ENCODE measurements at places on chromosomes 3 and 15.

DNA sequence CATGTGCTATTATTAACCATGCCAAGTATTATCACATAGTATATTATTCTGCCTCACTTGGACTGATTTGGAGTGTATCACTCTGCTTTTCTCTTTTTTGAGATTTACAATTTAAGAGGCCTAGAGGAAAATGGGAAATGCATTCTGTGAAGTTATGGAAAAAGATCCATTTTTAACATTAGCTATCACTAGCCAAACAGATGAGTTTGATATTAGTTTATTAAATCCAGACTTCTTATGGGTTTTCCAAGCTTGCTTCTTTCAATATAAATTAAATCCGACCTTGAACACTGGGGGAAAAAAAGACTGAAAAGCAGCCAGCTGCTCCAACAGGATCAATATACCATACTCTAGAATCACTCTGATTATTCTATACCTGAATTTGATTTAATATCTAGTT lies 30.1 kb upstream of the PLOD2 start:
- DNase-seq = no peak

DNA sequence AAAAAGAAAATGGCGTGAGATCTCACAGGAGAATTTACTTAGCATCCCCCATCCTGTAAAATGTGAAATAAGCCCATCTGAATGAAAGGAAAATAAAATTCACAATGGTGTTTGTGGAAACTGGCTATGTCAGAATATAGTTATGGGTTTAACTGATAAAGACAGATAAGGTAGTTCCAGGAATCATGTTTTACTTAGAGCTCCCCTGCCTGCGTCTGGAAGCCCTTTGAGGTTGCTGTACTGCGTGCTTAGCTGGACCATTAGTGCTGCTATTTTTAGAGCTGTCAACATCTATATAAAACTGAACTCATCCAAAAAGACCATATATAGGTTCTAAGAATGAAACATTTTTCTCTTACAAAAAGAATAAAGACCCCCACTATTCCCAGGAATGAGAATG lies 130.8 kb downstream of the LSAMP start:
- DNase-seq = no peak

GRCh38 chr15:33915571-33916407 lies 52.5 kb upstream of the CHRM5 start:
- DNase-seq = peak; percentile 43

GRCh38 chr15:79099692-79100091 lies 9.1 kb upstream of the RASGRF1 start:
- DNase-seq = no peak

GRCh38 chr3:10234526-10235230 lies 13.6 kb upstream of the TATDN2 start:
- no peak for DNase-seq

DNA sequence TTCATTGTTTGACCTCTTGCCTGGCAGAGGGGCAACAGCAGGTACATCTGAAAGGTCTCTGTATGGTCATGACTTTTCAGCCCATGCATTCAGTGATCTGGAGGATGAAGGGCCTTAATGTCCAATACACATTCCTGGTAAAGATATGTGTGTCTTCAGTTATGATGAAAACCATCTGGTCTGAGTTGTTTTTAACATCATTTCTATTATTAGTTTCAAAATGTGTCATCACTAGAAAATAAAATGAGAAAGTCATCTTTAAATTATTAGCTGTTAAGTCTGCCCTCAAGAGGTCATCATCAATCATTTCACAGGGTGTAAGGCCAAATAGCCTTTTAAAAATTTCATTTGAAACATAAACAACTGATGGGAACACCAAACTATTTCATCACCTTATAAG lies 92.1 kb upstream of the PLSCR4 start:
- DNase-seq = no peak

- DNase-seq = peak; percentile 21
These were observed 14.1 kb downstream of the XXYLT1 start for GRCh38 chr3:195256639-195257453.

GRCh38 chr3:56829533-56829932 lies 27.8 kb upstream of the ARHGEF3 start:
- no peak for DNase-seq

- peak; percentile 46 for DNase-seq
These were observed 15.1 kb downstream of the LINGO1 start for GRCh38 chr15:77617476-77618230.

DNA sequence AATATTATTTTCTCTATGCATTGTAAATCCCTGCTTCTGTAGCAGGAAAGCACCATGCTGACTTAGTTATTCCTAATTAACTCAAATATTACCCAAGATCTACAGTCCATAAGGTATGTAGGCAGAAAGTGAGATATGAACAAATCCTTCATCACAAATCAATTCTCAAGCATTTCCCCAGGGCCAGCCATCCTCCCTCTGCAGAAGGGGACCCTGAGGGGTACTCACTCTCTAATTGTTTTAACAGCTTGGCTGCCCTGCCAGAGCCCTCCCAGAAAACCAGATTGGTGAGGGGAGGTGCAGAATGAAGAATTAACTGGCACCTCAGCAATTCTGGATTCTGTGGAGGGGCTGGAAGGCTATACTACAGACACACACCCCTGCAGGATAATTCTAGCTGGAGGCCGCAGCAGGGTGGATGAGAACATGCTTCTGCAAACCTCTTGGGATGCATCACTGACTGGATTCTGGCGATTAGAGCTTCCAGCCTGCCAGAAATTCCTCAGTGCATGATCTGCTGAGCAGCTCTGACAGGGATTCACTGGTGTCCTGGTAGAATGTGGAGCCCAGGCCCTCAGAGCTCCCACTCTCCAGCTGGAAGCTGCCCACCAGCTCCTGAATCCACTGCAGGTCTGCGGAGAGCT lies 88.6 kb upstream of the HERC1 start:
- DNase-seq = no peak

DNA sequence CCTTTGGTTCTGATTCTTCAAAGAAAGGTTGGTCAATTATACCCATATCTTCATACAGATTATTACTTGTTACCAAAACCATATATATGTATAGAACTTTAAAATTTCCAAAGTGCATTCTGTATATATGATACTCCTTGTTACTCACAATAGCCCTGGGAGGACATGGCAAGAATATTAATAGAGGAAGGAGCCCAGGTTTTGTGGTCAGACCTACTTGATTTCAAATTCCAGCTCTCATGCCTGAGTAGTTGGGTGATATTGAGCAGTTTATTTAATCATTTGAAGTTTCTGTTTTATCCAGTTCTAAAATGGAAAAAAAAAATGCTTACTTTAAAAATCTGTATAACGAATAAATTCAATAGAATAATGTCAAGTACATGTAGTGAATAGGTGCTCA lies 2.5 kb downstream of the IL1RAP start:
- DNase-seq = no peak

GRCh38 chr15:27353856-27354255 lies 382.9 kb downstream of the GABRG3 start:
- no peak for DNase-seq

- DNase-seq = no peak
These were observed 2.7 kb downstream of the PRICKLE2 start for GRCh38 chr3:64222501-64223111.

GRCh38 chr3:66047311-66048050 lies 8.8 kb upstream of the MAGI1 start:
- no peak for DNase-seq

DNA sequence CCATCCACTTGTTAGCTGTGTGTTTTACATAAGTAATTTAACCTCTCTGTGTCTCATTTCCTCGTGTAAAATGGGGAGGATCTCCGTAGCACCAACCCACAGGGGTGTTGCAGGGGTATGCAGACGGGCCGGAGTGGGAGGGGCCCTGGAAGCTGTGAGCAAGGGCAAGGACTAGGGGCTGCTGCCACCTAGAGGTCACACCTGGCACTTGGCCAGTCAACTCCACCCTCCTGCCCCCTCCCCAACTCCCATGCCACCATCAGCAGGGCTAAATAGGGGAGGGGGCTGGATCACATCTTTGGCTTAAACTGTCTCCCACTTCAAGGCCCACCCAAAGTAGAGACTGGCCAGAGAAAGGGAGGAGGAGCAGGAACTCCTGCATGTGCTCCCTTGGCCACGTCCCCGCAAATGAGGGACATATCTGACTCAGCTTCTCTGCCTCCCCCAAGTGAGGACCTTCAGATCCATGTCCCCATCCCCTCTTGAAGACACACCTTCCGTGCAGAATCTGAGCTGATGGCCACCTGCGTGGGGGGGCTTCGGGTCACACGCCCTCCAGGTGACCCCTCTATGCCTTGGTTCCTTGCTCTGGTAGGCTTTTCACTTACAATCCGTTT lies 2.6 kb downstream of the CCDC9B start:
- DNase-seq = peak; percentile 73

DNA sequence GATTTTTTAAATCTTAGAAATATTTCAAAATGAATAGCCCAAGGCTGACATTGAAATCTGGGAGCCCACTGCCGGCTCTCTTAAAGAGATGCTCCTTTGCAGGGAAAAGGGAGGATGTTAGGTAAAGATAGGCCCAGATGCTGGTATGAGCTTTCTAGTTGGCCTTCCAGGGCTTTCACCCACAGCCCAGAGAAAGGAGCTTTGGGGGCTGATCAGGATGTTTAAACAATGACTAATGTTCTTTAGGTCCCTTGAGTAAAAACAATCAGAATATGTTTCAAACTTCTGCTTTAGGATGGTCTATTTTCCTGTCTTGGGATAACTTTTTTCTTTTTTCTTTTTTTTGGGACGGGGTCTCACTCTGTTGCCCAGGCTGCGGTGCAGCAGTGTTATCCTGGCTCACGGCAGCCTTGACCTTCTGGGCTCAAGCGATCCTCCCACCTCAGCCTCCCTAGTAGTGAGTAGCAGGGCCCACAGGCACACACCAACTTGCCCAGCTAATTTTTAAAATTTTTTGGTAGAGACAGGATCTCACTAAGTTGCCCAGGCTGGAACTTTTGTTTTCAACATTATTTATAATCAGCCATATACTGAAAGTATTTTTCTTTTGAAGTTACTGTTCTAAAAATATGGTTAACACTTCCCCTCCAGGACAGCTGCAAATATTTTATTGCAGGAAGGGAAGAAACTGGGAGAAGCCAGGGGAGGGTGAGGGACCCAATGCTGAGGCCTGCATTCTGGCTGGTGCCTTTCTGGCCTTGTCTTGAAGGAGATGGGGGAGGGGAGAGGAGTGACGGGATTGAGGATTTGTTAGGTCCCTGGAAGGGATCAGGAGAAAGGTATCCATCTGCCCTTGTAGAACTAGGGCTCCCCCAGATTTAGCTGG lies 70.1 kb downstream of the TRAK1 start:
- no peak for DNase-seq

DNA sequence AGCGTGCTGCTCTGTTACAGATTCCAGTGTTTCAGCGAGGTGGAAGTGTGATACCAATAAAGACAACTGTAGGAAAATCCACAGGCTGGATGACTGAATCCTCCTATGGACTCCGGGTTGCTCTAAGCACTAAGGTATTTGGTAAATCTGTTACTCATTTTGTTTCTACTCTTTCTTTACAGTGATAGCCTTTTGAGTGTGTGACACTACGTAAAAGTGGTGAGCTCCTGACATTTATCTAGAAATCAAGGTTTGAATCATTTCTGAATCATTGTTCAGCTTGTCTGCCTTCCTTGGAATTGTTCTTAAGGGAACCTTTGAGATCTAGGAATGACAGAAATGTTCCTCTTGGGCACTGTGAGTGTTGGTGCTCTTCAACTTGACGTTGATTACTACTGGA lies 11.2 kb upstream of the CAPN3 start:
- DNase-seq = no peak

GRCh38 chr15:63190769-63191649 lies 1.6 kb downstream of the RAB8B start:
- DNase-seq = no peak

DNA sequence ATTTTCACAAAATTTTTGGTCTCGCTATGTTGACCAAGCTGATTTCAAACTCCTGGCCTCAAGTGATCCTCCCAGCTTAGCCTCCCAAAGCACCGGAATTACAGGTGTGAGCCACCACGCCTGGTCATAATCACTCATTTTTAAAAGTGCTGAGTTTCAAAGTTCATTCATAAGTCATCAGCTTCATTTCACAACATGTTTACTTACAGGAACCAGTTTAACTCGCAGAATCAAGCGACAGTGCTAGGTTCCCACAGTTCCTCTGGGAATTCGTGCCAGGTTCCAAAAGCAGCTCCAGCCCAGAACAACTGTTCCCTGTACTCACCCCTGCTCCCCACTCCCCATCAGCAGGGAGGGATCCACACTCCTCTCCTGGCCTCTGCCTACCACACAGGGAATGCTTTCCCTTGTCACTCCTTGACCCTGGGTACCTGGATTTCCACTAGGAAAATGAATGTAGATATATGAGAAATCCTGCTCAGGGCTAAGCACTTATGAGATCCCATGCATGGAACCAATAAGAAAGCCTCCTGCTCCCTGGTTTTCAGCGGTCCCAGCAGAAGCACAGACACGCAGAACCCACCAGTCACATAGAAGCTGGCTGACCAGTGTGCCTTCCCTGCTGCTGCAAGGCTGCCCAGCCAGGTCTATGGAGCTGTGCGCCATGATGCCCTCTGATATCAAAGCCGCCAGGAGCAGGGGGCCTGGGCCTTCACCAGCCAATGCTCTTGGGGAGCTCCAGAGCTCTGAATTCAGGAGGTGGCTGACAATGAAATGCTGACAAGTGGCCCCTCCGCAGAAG lies 72.3 kb downstream of the ITGB5 start:
- DNase-seq = no peak

- DNase-seq = no peak
These were observed 112.5 kb upstream of the TGFBR2 start for GRCh38 chr3:30493911-30494311.

DNA sequence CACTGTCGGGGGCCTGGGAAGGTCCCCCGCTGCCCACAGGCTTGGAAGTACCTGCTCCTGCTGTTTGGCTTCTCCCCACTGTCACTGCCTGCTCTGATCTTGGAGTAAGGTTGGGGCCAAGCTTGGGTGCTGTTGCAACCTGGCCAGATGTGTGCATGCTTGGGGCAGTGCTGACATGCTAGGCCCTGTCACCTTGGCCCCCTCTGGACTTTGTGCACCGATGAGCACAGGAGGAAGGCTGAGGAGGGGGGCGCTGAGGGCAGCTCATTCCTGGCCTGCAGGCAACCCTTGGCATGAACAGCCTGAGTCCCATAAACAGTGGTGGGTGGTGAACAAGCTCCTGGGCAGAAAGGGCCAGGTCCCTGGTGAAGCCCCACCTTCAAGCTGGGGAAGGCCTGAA lies 4.0 kb upstream of the XCR1 start:
- DNase-seq = no peak

DNA sequence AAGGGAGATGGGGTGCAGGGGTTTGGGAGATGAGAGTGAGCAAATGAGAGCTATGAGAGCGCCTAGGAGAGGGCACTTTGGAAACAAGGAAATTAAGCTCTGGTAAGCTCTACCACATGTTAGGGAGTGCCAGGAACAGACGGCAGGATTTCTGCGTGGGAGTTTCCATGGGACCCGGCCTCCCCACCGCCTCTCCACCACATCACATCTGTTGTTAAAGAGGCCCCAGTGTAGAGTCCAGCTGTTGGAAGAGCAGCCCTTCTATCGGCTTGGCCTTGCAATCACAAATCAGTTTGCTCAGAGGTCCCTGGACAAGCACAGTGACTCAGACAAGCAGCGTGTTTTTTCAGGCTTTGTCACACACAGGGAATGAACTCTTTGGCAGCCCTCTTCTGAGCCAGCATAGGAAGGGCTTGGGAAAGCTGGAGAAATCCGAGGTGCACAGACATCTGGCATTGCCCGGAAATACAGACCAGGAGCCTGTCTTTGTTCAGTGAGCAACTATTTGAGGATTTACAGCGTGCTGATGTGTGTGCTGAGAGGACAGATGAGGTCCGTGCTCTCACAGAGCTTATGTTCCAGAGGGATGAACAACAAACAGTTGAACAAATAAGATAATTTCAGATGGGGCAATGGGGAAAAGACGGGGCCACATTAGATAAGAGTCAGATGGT lies 370.6 kb upstream of the PROK2 start:
- DNase-seq = no peak

- no peak for DNase-seq
These were observed 38.3 kb downstream of the HCN4 start for GRCh38 chr15:73330206-73331051.

All from liver (tissue), 10 donors.